Renal pelvis (tissue), 12 donors: ENCODE measurements at places on chromosomes 12 and 14. TPM values are rescaled to one million over a fixed set of nuclear protein-coding genes. Genes with fewer than 3 reads are reported as not detected.

Gene ACIN1
- 335 TPM for polyA plus RNA-seq

- DNase-seq: no peak
These were observed 27.7 kb upstream of the RNU6-8 start for GRCh38 chr14:32230695-32231280.

DNA sequence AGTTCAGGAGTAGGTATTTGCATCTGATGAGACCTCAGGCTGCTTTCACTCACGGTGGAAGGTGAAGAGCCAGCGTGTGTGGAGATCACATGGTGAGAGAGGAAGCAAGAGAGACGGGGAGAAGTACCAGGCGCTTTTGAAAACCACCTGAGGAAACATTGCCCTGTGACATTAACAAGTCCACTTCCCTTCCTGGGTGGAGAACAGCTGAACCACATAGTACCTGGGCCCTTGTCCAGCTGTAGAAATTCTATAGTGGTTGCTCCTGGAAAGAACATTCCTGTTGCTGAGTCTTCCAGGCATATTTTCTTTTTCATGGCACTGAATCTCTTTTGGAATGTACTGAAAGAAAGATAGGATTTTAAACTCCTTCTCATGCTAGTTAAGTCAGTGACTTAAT lies 87.3 kb upstream of the RIN3 start:
- no peak for DNase-seq

DNA sequence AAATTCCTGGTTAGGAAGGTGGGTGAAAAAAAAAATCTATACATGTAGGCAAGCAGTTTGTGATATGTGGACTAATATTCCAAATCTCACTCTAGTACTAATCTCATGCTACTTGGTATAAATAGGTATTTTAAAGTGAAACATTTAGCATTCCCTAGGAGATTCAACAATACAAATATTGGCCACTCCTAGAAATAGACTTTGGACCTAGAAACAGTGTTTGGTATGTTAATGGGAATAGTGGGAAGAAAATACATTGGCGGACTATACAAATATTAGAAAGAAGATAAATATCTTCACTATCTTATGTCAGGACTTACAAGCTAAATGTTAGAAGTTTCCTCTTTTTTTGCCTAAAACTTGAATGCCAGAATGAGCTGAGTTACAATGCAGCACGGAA lies 28.2 kb downstream of the HIGD1C start:
- no peak for DNase-seq

Gene RPAP3
- 43.5 TPM for polyA plus RNA-seq

Gene TRIM9
- polyA plus RNA-seq: 2.5 TPM
